AML-193 (cell line): ENCODE measurements at places on chromosomes 13 and 19.

GRCh38 chr19:58586133-58586765, 13.1 kb upstream of the MZF1 start:
- no peak for DNase-seq

- DNase-seq, result no peak
These were observed 63.7 kb downstream of the SPATA13 start for GRCh38 chr13:24224232-24224680.

DNA sequence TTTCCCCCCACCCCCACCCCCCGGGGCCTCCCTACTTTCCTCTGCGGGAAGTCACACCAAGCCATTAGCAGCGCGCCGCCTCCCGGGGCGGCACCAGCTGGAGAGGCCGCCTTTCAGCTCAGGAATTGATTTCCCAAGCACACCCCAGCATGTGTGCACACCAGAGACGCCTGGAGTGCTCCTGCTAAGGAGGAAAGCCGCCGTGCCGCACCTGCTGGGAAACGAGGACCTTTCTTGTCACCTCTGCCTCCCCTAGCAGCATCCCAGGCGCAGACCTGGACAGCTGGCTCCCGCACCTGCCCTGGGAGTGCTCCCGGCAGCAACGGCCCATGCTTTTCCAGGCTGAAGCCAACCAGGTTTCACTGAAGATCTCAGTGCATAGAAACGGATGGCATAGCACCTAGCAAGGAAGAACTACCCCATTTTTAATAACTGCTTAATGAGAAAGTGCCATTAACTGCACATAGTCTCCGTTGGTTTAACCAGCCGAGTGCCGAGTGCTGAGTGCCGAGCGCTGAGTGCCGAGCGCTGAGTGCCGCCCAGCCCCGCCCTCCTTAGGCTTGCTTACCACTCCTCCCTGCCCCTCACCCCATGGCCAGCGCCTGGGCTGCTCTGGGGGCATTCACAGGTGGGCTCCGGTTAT, 165.0 kb downstream of the USP12 start:
- DNase-seq, result no peak

DNA sequence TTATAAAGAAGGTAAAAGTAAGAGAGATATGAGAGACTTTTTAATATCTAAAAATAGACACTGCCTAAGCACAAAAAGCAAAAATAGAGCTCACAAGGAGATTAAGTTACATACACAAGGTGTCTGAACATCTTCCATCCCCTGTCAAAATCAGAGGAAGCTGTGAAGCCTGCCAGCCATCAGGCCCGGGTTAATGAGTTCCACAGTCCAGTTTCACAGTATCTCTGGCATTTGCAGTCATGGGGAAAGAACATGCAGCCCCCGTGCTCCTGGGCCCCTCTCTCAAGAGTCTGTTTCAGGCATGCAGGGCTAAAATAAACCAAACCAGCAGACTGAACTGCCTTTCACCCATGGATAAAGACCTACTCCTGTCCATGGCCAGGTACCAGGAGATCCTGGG, 79.2 kb downstream of the TBC1D4 start:
- DNase-seq, result no peak

- no peak for DNase-seq
These were observed 9.0 kb downstream of the EPS15L1 start for GRCh38 chr19:16462757-16463250.
